ENCODE measurements at places on chromosomes 6 and 20.

DNA sequence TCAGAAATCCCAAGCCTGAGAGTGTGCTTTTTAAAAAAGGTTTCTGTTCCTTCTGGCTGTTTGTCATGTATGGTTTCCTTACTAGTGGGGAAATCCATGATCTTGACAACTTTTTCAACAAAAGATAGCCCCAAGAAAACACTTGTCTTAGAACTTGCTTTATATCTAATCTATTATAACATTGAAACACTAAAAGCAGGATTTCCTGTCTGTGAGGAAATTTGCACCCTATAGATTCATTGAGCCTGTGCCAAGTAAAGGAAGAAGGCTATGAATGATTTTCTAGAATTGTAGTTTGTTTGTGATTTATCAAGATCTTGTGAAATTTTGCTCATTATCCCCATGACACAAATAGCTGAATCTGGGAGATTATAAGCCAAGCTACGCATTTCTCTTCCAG lies 238.6 kb upstream of the RIN2 start:
- no peak for DNase-seq

GRCh38 chr6:42722497-42722896 lies at the start of gene PRPH2:
PRPH2 (minus strand) TSS chr6:42722597; CDS start chr6:42722334, 263 bp downstream.
- no peak for DNase-seq

DNA sequence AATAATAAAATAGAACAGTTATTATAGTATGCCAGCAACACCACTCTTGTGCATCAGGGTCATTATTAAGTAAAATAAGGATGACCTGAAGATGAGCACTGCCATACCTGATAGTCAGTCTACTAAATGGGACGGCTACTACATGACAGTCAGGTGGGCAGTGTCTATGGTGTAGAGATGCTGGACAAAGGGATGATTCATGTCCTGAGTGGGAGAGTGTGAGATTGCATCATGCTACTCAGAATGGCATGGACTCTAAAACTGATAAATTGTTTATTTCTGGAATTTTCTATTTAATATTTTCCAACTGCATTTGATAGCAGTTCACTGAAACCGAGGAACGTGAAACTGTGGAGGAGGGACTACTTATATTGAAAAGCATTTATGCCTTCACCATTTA lies 38.8 kb downstream of the SNX9 start:
- peak; percentile 61 for DNase-seq

DNA sequence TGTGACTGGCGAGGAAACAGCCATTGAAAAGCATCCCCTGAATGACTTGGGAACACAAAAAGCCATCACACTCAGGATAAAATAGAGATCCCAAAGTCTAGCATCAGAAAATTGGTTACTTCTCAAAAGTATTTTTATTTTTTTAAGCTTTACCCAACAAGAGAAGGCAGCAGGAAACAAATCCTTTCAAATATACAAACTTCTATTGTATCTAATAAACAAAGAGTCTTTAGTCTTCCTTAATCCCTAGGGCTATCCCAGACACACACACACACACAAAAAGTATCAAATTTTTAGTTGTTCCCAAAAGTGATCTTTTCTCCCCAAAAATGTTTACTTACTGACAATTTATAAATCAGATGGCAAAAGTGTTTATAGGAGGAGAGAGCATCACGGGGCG lies 33.2 kb upstream of the MARCKS start:
- no peak for DNase-seq

- no peak for DNase-seq
These were observed 3.9 kb downstream of the NOL4L start for GRCh38 chr20:32580970-32581838.

DNA sequence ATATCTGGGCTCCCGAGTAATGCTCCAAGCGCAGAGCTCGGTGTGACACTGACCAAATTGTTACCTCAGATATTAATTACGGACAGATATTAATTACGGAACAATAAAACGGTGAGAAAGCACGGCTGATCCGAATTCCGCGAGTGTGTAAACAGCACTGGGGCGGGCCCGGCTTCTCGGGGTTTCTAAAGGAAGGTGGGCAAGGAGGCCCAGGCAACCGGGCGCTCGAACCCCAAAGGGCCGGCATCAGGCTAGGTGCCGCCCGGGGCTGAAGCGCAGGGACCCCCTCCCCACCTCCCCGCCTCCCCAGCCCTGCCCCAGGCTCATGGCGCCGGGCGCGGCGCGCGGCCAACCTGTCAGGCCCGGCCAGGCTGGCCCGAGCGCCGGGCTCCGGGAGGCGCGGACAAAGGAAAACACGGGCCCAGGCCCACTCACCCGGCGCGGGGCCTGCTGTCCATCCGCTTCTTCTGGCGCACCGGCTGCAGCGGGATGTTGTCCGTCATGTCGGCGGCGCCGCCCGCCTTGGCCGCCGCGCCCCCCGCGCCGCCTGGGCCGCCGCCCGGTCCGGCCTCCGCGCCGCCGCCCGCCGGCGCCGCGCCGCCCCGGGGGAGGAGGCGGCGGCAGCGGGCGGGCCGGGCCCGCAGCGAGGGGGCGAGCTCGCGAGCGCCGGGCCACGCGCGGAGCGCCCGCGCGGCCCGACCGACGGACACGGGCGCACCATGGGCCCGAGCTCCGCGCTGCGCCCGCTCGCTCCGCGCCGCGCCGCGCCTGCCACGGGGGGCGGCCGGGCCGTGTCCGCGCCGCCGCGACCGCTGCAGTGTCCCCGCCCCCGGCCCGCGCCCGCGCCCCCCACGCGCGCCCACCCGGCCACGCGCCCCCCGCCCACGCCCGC lies at the start of gene ATP9A:
ATP9A (minus strand) TSS at position 524 of the 892 bp plus-strand sequence; CDS start at position 503, 21 bp downstream.
- DNase-seq = peak; percentile 47

DNA sequence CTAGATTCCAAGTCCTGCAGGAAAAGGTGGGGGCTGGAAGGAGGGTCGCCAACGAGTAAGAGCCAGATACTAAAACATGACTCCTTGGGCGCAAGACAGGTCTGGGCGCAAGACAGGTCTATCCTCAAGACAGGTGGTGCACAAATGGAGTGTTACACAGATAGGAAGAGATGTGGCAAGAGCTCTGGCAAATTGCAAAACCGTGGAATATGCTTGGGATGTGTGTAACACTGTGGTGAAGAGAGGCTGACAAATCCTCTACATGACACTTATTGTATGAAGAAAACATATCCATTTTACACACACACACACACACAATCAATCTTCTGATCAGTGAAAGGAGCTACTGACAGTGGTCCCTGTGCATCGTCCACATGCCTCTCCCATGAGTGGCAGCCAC lies 77.6 kb downstream of the TBC1D7 start:
- DNase-seq = no peak

- DNase-seq = peak; percentile 36
These were observed 550.3 kb downstream of the UTRN start for GRCh38 chr6:144835322-144835973.

- no peak for DNase-seq
These were observed 383.0 kb upstream of the CDH4 start for GRCh38 chr20:60869087-60869486.

DNA sequence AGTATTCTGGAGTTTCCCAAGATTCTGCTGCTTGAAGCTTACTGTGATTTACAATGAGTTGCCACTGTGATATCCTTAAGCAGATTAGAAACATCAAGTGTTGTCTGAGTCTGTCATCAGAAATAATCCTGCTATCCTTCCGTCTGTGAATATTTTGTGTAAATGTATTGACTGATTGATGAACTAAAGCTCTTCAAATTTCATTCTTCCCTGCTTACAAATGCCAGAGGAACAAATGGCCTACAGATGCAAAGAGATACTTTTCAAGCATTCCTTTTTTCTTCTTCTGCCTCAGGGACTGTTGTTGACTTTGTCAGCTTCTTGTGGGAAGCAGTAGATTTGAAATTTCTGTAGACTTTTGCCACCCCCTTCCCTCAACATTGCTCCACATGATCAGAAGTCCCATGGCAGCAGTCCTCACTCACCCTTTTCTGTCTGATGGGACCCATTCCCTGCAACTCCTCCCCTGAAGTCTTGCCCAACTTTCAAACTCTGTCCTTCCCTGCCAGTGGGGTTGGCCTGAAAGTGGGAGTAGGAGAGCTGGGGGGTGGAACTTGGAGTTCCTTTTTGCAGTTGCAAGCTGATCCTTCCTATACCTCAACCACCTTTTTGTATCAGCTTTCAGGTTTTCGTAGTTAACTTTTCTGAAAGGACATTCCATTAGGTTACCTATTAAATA lies 38.5 kb upstream of the MLIP start:
- no peak for DNase-seq

GRCh38 chr6:49531774-49532569 lies 18.5 kb upstream of the C6orf141 start:
- peak; percentile 57 for DNase-seq

DNA sequence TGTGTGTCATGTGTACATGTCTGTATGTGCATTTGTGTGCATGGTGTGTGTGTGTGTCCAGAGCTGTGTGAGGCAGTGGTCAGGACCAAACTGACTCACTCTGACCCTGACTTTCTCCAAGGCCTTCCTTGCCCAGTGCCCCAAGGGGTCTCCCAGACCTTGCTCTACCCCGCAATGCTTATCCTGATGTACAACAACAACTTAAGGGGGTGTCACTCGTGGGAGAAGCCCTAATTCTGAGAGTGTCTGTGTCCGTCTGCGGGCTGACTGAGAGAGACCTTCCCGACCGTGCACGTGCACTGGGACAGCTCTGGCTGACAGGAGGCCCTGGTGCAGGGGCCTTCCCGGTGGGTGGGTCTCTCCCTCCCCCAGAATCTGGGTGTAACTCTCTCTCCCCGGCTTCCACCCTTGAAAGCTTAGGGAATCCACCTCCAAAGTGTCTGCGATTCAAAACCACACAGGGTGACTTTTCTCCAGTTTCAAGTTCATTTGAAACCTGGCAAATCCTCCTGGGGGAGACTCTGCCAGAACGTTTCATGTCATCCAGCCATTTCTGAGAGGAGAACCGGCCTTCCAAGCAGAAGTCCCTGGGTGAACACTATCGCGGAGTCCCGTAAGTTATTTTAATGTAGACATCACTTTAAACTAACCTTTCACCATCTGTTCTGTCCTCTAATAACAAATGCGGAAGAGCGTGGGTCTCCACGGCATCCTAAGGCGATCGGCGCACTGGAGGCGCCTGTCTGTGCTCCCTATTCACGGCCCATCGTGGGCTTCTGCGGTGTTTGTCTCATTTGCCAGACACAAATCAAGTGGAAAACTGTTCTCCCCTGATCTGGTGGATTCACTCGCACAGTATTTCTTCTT lies 225.5 kb downstream of the TAF4 start:
- no peak for DNase-seq

GRCh38 chr6:156780102-156780641 lies 3.0 kb downstream of the ARID1B start:
- peak; percentile 94 for DNase-seq
